SW480 (cell line): ENCODE measurements at places on chromosomes 6 and 20.

DNA sequence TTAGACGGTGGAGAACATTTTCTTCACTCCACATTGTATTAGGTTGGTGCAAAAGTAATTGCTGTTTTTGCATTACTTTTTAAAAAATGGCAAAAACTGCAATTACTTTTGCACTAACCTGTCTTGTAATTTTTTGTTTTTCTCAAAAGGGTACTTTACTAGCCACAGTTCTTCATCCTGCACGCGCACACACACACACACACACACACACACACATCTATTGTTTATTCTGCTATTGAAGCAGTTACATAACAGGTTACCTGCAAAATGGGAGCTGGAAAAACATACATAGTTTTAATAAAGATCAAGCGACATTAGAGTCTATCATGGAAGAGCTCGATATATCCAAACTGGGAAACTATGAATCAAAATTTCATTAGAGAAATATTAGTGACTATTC is 235.2 kb downstream of the SIM1 start:
- DNase-seq = no peak

DNA sequence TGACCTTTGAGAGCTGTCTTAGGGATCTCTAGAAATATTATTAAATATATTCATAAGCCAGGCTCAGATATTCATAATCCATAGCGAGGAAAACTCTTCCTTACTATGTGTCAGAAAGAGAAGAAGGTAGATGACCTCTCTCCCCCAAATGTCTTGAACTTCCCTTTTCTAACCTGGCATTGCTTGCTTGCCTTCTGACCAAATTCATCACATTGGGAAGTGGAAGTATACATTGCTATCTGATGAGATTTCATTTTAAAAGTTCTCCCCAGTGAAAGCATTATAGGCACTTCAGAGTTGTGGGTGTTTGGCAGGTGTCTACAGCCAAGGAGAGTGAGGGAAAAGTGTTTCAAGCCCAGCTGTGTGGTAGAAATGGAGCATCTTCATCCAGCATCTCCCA is 197.3 kb downstream of the ZFAND3 start:
- DNase-seq = no peak

DNA sequence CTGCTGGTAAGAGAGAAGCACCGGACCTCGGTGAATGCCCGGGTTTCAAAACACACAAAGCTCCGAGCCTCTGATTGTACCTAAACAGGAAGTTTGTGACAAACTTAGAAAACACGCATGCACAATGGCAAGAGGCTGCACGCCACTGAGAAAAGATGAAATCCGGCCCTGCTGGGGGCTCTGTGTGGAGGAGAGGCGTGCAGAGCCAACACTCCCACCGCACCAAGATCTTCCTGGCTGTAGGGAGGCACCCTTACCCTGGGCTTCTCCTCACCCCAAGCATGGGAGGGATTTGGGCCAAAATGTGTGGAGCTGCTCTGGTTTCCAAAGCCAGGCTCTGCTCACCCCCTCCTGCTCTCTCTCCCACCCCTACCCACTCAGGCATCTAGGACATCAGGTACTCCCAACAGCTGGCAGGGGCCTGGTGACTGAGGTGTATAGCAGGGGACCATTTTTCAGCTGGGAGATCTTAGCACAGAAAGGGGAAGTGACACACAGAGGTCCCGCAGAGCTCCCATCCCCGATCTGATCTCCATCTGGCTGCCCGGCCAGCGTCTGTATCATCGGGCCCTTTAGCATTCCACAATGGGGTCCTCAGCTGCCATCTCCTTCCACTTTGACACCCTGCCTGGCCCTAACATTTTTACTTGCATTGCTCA is 84.2 kb downstream of the TRERF1 start:
- no peak for DNase-seq

GRCh38 chr6:169158691-169159090 is 95.0 kb downstream of the THBS2 start:
- no peak for DNase-seq
